ENCODE measurements at places on chromosomes 3 and 15.

DNA sequence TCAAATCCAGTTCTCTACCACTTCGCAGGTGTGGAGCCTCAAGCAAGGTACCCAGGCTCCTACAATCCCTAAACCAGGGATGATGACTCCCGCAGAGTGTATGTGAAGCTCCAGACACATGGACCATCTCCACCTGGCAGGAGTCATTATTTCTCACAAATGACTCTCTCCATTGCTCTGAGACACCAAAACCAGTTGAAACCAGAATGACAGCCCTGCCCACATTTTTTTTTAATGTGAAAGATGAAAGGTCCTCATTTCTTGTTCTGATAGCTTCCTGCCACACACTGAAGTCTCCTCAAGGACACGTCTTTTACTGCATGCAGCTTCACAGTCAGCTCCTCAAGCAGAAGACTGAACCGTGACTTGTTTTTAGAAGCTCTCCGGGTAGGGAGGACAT is 61.4 kb upstream of the ZBTB38 start:
- DNase-seq: no peak

DNA sequence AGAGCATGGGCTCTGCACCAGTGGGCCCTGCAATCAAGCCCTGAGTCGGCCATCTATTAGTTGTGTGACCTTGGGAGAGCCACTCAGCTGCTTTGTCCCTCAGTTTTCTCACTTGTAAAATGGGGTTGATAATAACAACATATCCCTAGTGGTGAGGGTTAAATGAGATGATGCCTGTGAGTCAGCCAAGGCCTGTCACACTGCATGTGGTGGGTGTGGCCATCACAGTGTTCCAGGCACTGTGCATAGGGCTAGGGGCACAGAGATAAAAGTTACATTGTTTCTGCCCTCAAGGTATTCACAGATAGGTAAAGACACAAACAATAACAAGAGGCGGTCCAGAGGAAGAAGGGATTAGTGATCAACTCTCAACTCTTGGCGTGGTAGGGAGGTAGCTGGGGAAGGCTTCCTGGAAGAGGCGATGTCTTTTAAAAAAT is 19.5 kb downstream of the SMAD6 start:
- no peak for DNase-seq

- DNase-seq: no peak
Observed at GRCh38 chr15:38374556-38374955, 79.4 kb upstream of the FAM98B start.

GRCh38 chr15:60626669-60627068 is 147.7 kb upstream of the ICE2 start:
- DNase-seq: no peak
